EL (cell line): ENCODE measurements at places on chromosomes 2 and 18.

- peak; percentile 28 for DNase-seq
These were observed 81.5 kb upstream of the LDLRAD4 start for GRCh38 chr18:13136904-13137669.

DNA sequence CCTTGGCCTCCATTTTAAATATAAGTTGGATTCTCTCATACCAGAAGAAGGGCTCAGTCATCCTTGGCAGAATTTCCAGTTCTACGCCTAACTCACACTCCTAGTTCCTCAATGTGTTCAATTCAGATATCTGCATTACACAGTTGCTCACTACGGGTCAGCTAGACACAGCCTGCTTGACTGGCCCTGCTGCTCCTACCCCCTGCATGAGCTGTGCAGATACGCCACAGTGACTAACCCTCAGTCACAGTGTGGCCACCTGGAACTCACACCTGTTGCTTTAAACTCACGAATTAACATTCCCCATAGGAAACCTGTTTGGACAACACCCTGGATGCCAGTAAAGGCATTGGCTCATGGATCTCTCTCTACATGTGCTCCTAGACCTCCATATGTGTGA lies 429.6 kb downstream of the NCKAP5 start:
- no peak for DNase-seq

- DNase-seq, result no peak
These were observed 35.6 kb downstream of the FBXO48 start for GRCh38 chr2:68431316-68431972.

- no peak for DNase-seq
These were observed 77.5 kb upstream of the NFATC1 start for GRCh38 chr18:79318142-79318673.

DNA sequence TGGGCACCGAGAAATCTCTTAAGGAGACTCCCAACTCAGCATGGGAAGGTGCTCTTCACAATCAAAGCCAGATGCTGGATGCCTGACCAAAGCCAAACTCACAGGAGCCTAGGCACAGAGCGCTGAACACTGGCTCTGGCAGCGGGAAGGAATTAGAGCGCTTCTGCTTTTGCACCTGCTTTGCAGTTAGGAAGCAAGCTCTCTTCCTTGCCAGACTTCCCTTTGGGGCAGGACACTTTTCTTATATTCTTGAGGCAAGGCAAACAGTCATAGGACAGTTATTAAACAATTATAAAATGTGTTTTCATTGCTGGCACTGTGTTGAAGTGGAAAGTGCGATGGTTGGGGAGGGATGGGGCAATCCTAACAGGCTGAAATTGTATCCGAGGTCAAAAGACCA lies 79.6 kb upstream of the DNMT3A start:
- DNase-seq, result no peak

DNA sequence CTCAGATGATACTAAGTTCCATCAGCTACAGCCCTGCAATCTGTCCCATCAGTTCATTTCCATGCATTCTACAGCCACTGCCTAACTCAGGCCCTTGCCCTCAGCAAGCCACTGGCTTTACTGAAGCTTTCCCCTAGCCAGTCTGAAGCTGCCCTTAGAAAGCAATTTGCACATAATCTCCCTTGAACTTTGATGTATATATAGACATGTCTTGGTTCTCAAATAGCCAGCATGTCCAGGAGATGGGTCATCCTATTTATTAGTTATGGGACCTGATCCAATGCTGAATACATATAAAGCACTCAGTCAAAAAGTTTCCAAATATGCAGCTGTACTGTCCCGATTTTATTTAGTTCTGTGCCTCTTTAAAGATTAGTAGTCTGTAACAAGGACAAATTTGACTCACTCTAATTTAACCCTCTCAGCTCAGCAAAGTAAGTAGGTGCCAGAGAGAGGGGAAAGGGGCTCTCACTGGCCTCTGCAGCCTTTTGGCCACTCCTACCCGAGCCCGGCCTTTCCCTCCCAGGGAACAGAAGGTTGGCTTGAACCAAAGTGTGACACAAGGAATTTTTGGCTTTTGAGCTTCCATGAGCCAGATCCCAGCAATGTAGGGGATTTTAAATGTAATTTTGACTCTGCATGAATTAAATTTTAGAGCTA lies 70.7 kb downstream of the CCDC93 start:
- DNase-seq, result peak; percentile 81

DNA sequence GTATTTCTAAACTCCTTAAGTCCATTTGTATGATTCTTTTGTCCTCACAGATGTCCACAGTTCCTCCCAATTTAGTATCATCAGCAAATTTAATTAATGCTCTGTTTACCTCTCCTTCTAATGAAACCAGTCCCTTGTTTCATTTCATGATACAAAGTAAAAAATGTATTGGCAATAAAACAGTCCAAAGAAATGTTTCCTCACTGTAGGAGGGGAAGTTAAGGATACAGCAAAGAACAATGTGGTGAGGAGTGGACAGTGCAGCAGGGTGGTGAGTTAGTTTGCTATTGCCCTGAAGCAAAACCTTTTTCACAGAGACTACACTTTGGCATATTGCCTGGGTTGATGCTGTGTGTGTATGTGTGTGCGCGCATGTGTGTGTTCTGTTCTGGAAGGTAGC lies 401.5 kb downstream of the ARHGAP15 start:
- peak; percentile 18 for DNase-seq

- peak; percentile 13 for DNase-seq
These were observed 37.2 kb downstream of the CREG2 start for GRCh38 chr2:101349893-101350662.

- no peak for DNase-seq
These were observed 134.1 kb upstream of the GLI2 start for GRCh38 chr2:120601566-120601965.

DNA sequence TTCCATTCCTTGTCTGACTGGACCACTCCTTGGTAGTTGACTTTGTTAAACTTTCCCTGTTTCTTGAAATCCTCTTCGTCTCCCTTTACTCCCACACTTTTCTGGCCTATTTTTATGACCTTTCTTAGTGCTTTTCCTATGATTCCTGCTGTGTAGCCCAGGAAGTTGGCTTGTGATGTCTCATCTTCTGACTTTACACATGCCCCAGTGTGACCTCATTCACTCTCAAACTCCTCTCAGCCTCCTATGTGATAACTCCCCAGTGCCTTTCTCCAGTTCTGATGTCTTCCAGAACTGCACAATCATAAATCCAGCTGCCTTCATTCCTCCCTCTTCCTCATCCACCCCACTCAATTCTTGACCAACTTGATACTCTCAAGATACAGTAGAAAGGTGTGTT lies 407.6 kb downstream of the TGIF1 start:
- peak; percentile 66 for DNase-seq

DNA sequence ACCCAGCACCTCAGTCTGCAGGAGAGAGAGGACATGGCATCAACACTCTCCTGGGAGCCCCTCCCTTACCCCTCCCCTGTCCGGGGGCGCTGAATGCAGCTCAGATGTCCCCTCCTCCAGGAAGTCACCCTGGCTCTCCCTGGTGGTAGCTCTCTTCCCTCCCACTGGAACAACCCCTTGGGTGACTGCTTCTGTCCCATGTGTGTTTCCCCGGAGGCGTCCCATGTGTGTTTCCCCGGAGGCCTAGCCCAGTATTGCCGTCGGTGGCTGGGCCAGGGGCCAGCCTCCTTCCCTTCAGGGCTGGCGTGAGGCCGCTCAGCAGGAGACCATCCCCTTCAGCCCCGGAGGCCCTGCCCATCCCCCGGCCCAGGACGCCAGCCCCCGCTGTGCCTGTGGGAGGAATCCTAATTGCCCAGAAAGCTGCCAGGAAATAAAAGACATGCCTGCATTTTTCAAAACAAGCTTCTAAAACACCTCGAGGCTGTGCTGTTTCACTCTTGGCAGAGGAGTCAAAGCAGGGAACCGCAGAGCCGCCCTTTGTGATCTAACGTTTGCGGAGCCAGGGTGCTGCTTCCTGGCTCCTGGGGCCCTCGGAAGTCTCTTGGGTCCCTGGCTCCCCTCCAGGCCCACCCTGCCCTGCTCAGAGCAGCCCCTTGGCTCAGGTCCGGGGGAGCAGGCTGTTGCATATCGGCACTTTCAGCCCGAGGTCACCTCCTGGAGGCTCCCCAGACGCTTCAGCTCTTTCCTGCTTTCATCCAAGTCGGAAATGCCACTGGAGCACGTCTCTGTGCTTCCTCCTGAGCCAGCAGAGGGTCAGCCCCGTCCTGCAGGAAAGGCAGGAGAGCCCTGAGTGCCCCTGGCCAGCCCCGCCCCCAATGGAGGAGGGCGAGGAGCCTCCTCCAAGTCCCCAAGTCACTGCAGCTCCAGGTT lies 11.4 kb downstream of the SNED1 start:
- DNase-seq, result peak; percentile 80

DNA sequence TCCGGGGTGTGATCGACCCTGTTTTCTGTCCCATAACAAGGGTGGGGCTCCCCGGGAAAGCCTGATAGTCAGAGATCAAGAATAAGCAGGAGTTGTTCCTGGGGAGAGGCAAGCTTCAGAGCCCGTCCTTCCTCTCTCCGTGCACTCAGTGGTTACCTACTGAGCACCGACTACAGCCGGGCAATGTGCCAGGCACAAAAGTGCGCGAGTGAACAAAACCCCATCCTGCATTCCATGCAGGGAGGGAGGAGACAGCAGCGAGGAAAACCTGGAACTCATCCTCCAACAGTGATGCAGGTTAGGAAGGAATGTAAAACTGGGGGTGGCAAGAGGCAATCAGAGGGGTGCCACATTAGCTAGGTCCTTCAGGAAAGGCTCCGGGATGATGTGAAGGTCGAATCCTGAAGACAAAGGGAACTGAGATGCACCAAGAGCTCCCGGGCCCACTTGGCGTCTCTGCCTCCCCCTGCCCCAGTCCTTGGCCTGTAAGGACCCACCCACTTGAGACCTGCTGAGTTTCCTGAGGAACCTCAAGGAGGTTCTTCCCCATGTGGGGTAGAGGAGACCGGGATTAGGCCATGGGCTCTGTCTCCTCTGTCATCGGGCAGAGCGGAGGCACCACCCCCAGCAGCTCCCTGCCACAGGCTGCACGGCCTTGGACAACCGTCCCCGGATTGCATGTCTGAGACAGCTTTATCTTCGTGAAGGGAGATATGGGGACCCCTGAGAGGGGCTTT lies 198.2 kb downstream of the NDUFA10 start:
- DNase-seq, result no peak

GRCh38 chr2:20012032-20012281 lies 511 bp downstream of the MATN3 start:
- DNase-seq, result no peak

GRCh38 chr2:236946871-236947270 lies 138.8 kb upstream of the COPS8 start:
- DNase-seq, result no peak

- DNase-seq, result no peak
These were observed 56.0 kb downstream of the GPC1 start for GRCh38 chr2:240491483-240491882.

DNA sequence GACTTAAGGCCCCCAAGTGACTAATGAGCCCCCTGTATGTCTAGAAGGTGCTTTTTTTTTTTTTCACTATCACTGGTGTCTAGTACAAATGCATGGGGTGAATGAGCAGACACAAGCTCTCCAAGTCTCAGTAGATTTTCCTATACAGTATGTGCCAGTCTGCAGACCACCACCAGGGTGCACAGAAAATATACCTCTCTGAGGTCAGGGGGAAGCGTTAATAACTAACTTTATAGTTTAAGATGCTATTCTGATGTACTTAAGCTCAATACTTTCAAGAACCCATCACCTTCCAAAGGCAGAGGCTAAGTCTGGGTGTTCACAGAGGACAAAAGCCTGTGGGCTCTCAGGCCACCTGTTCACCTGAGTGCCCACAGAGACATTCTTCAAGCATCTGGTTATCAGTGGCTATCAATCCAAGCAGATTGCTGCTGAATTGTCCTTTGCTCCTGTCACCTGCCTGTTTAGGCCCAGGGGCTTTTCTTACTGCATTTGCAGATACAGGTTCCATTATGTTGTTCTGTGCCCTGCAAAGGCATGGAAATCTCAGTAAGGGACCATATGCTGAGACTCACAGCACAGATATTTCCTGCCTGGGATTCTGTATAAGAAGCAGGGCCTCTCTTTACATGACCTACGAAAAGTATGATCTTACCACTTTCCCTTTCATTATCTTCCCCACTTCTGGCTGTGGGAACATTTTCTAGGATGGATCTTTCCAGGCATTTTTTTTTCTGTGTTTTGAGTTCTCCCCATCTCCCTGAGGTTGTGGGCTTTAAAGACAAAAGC lies 534.6 kb downstream of the TNS1 start:
- no peak for DNase-seq

GRCh38 chr2:238119756-238120462 lies 18.6 kb upstream of the KLHL30 start:
- DNase-seq, result no peak

- peak; percentile 23 for DNase-seq
These were observed 138.8 kb upstream of the CTAGE1 start for GRCh38 chr18:22556222-22557167.

DNA sequence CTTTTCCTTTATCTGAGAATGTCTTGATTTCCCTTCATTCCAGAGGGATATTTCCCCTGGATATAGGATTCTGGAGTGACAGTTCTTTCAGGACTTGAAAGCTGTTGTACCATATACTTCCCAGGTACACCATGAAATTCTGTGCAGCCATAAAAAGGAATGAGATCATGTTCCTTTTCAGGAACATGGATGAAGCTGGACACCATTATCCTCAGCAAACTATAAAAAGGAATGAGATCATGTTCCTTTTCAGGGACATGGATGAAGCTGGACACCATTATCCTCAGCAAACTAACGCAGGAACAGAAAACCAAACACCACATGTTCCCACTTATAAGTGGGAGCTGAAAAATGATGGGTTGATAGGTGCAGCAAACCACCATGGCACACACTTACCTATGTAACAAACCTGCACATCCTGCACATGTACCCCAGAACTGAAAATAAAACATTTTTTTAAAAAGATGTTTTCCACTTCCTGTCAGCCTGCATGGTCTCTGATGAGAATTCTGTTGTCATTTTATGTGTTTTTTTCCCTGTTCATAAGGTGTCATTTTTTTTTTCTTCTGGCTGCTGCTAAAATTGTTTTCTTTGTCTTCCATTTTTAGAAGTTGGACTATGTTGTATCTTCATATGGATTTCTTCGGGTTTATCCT lies 133.3 kb downstream of the DNAH6 start:
- no peak for DNase-seq

DNA sequence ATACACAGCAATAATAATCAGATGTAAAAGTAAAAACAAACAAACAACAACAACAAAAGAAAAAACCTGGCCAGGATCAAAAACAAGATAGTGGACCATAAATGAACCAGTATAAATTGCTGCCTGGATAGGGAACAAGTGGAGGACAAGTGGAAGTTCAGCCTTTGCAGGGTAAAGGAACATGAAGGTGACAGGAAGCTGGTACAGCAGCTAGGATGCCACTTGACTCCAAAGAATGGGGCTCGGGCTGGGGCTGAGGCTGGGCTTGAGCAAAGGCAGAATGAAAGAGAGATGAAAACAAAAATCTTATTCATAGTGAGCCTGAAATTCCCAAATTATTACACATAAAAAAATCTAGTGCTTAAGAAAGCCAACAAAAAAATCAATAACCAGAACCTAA lies 146.5 kb downstream of the CDH2 start:
- no peak for DNase-seq

GRCh38 chr2:96843538-96844268 lies at the start of gene ANKRD23:
TSS of gene ANKRD23 (minus strand) at chr2:96844021. CDS start at chr2:96843992, 29 bp downstream.
- DNase-seq, result no peak

DNA sequence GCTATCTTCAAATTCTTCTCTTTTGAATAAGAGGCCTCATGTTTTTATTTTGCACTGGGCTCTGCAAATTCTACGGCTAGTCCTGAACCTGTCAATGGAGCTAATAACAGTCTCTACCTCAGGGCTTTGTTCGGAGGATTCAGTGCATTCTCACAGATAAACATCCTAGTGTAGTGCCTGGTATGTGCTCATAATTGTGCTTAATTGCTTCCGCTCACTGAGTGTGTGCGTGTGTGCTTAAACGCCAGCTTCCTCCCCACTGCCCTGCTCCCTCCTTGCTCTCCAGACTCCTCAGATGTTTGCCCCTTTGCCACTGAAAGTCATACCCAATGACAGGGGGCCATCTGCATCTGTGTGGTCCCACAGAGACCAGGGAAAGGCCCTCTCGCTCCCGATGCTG lies 6.7 kb downstream of the GYPC start:
- DNase-seq, result no peak
